Skeletal muscle tissue (tissue), 5 donors: ENCODE measurements at places on chromosomes 6 and 20. TPM values are rescaled to one million over a fixed set of nuclear protein-coding genes. Genes with fewer than 3 reads are reported as not detected.

PNLDC1 gene
- not detected for total RNA-seq

TUBB1 gene
- 1.0 TPM for total RNA-seq

SCRT2 gene
- not detected for total RNA-seq

GCNT2 gene
- 3.1 TPM for total RNA-seq

DPPA5 gene
- total RNA-seq: not detected

SLC26A8 gene
- under 0.01 TPM for total RNA-seq

KCNK16 gene
- total RNA-seq: not detected

GRM1 gene
- total RNA-seq: under 0.01 TPM

ZNF165 gene
- total RNA-seq: under 0.01 TPM

FRS3 gene
- total RNA-seq: 1.6 TPM

TDRD6 gene
- 0.52 TPM for total RNA-seq

CYB5R4 gene
- total RNA-seq: 5.2 TPM

SLC22A7 gene
- total RNA-seq: not detected

FILIP1 gene
- total RNA-seq: 19.3 TPM

PDYN gene
- not detected for total RNA-seq

SNX9 gene
- total RNA-seq: 19.3 TPM

CEP57L1 gene
- total RNA-seq: 20.4 TPM

PCIF1 gene
- total RNA-seq: 7.3 TPM

HLA-DQA1 gene
- total RNA-seq: 1.0 TPM

SPAG4 gene
- total RNA-seq: 1.0 TPM

SERINC1 gene
- 176 TPM for total RNA-seq

CBFA2T2 gene
- total RNA-seq: 10.4 TPM

LTB gene
- total RNA-seq: 2.1 TPM

PDE10A gene
- total RNA-seq: 11.0 TPM

SLC13A3 gene
- 2.6 TPM for total RNA-seq

COL9A1 gene
- 7.8 TPM for total RNA-seq

HAO1 gene
- not detected for total RNA-seq

TAAR8 gene
- not detected for total RNA-seq

EEF1A2 gene
- total RNA-seq: 255 TPM

PHACTR3 gene
- total RNA-seq: 1.0 TPM

EPHA7 gene
- 8.4 TPM for total RNA-seq

ETV7 gene
- not detected for total RNA-seq

FBXO9 gene
- total RNA-seq: 30.8 TPM

TRDN gene
- 73.1 TPM for total RNA-seq

ADAM33 gene
- 30.8 TPM for total RNA-seq

PPP2R5D gene
- 31.3 TPM for total RNA-seq

DXO gene
- 4.7 TPM for total RNA-seq

SMOC2 gene
- total RNA-seq: 26.6 TPM

C6orf15 gene
- total RNA-seq: not detected

SIRPB1 gene
- 3.7 TPM for total RNA-seq

HSPA12B gene
- 14.6 TPM for total RNA-seq

TP53TG5 gene
- not detected for total RNA-seq

HSPA1B gene
- total RNA-seq: 117 TPM

HCK gene
- total RNA-seq: 8.4 TPM

MED20 gene
- total RNA-seq: 17.2 TPM

RPP40 gene
- 9.9 TPM for total RNA-seq

MAS1 gene
- under 0.01 TPM for total RNA-seq

ADGB gene
- not detected for total RNA-seq

RAB32 gene
- 35.5 TPM for total RNA-seq

COL19A1 gene
- 10.4 TPM for total RNA-seq

SLC22A3 gene
- 8.4 TPM for total RNA-seq

FOXF2 gene
- 0.52 TPM for total RNA-seq

OR2H1 gene
- not detected for total RNA-seq

PTGIS gene
- total RNA-seq: 25.6 TPM

TMEM151B gene
- total RNA-seq: not detected

KCNG1 gene
- 0.52 TPM for total RNA-seq

DOK5 gene
- 31.3 TPM for total RNA-seq

OTOR gene
- total RNA-seq: not detected

TAF11 gene
- 27.1 TPM for total RNA-seq
